ENCODE measurements at places on chromosomes 1 and 21. TPM values are rescaled to one million over a fixed set of nuclear protein-coding genes. Genes with fewer than 3 reads are reported as not detected.

LIN28A gene
- total RNA-seq, result not detected

PCAT6 gene
- 0.71 TPM for total RNA-seq

SLC44A5 gene
- 7.5 TPM for total RNA-seq

ZNF691 gene
- total RNA-seq, result 4.8 TPM

SLFNL1 gene
- 0.15 TPM for total RNA-seq

MTARC1 gene
- 2.7 TPM for total RNA-seq

LIPI gene
- total RNA-seq, result not detected

PM20D1 gene
- 0.32 TPM for total RNA-seq

ADGRB2 gene
- total RNA-seq, result 0.61 TPM

EPRS1 gene
- total RNA-seq, result 86.2 TPM

RCC2 gene
- 10.6 TPM for total RNA-seq

TESK2 gene
- total RNA-seq, result 2.4 TPM

NR5A2 gene
- total RNA-seq, result 1.2 TPM

OR10J1 gene
- not detected for total RNA-seq

EFNA1 gene
- total RNA-seq, result 25.7 TPM

MATN1 gene
- total RNA-seq, result not detected

OVAAL gene
- not detected for total RNA-seq

SLAMF6 gene
- 0.22 TPM for total RNA-seq

MOB3C gene
- total RNA-seq, result 36.3 TPM

C2CD2 gene
- total RNA-seq, result 3.2 TPM

KRTAP12-2 gene
- total RNA-seq, result not detected

RPE65 gene
- total RNA-seq, result not detected

PIGM gene
- 1.4 TPM for total RNA-seq

All from psoas muscle (tissue), 8 donors.